ENCODE measurements at places on chromosomes 6 and 20.
A peak's percentile ranks its signal among the peaks of the same experiment; 100 is the strongest.

- peak overlapping the region; percentile 84 for H3K27ac ChIP-seq
- DNase-seq = no peak
- no peaks in the 10 kb centered on the region for H3K27me3 ChIP-seq
- peaks cover 10% of the 10 kb centered on the region for H3K4me1 ChIP-seq
- no peaks in the 10 kb centered on the region for H3K36me3 ChIP-seq
- peak overlapping the region; percentile 92 for H3K4me3 ChIP-seq
These were observed 648 bp upstream of the BACH2 start for GRCh38 chr6:90297115-90297866.

DNA sequence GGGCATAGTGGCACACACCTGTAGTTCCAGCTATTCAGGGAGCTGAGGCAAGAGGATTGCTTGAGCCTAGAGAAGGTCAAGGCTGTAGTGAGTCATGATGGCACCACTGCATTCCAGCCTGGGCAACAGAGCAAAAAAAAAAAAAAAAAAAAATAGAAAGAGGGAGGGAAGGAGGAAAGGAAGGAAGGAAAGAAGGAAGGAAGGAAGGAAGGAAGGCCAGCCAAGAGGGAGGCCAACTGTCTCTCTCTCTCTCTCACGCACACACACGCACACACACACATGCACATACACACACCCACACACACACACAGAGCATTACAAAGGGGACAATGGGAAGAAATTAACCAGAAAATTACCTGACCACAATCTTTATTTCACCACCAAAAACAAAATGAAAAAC, 50.6 kb upstream of the COL9A1 start:
- no peak for DNase-seq
- no peaks in the 10 kb centered on the region for H3K27me3 ChIP-seq
- no peaks in the 10 kb centered on the region for H3K4me1 ChIP-seq
- no peak overlapping the region for H3K4me3 ChIP-seq
- H3K27ac ChIP-seq = no peak overlapping the region

GRCh38 chr20:64148581-64148980, 15.7 kb upstream of the MYT1 start:
- H3K36me3 ChIP-seq = no peaks in the 10 kb centered on the region
- no peak overlapping the region for H3K4me3 ChIP-seq
- H3K4me1 ChIP-seq = peaks cover 18% of the 10 kb centered on the region
- H3K27ac ChIP-seq = no peak overlapping the region
- no peak for DNase-seq

GRCh38 chr20:17571153-17571527, 1.3 kb downstream of the DSTN start:
- peaks cover 68% of the 10 kb centered on the region for H3K4me1 ChIP-seq
- H3K36me3 ChIP-seq = peaks cover 17% of the 10 kb centered on the region
- H3K4me3 ChIP-seq = peak overlapping the region; percentile 91
- H3K27me3 ChIP-seq = no peaks in the 10 kb centered on the region
- H3K27ac ChIP-seq = peak overlapping the region; percentile 99

DNA sequence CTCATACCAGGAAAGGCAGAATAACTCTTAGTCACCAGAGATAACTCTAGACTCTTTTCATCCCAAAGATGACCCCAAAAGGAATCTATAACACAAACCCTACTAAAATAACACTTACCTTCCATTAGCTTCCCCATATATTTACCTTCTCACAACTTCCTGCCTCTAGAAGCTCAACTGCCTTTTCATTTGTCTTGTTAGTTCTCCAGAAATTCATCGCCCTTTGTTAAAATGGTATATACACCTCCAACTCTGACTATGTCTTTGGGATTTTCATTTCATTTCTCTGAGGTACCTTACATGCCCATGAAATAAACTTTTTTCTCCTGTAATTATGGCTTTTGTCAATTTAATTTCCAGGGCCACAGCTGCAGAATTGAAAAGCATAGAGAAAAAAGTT, 33.5 kb downstream of the GCM1 start:
- DNase-seq = no peak
- H3K27ac ChIP-seq = no peak overlapping the region
- H3K27me3 ChIP-seq = no peaks in the 10 kb centered on the region
- no peaks in the 10 kb centered on the region for H3K4me1 ChIP-seq
- H3K36me3 ChIP-seq = no peaks in the 10 kb centered on the region

DNA sequence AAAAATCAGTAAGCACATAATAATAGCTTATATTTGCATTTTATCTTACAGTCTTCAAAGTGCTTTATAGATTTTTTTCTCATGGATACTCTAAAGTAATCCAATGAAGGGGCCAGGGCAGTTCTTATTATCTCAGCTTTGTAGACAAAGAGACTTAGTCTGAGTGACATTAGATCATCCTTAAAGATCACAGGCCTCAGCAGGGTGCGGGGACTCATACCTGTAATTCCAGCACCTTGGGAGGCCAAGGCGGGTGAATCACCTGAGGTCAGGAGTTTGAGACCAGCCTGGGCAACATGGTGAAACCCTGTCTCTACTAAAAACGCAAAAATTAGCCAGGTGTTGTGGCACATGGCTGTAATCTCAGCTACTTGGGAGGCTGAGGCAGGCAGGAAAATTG, 14.5 kb downstream of the FERMT1 start:
- H3K36me3 ChIP-seq = peaks cover 93% of the 10 kb centered on the region
- H3K27ac ChIP-seq = no peak overlapping the region
- no peaks in the 10 kb centered on the region for H3K4me1 ChIP-seq
- H3K4me3 ChIP-seq = no peak overlapping the region
- no peak for DNase-seq

- H3K36me3 ChIP-seq = no peaks in the 10 kb centered on the region
- H3K4me3 ChIP-seq = no peak overlapping the region
- no peak for DNase-seq
- H3K27me3 ChIP-seq = no peaks in the 10 kb centered on the region
- H3K27ac ChIP-seq = no peak overlapping the region
These were observed 57.4 kb downstream of the ARHGAP40 start for GRCh38 chr20:38658879-38659596.

GRCh38 chr20:61814244-61814643, 251.4 kb downstream of the TAF4 start:
- no peak overlapping the region for H3K27ac ChIP-seq
- no peak for DNase-seq
- H3K4me3 ChIP-seq = no peak overlapping the region
- no peaks in the 10 kb centered on the region for H3K27me3 ChIP-seq

DNA sequence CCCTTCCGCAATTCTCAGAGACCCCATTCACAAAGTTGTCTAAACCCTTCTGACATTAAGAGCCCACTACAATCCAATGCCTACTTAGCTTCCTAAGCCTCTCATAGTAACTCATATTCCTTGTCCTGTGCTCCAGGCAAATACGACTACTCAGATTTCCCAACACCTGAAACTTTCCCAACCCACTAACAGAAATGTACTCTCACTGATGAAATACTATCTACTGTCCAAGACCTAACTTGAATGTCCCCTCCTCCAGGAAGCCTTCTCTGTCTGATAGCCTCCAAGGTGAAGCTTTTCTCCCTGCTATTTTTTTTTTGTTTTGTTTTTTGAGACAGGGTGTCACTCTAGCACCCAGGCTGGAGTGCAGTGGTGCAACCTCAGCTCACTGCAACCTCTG, 30.4 kb downstream of the GPLD1 start:
- H3K27ac ChIP-seq = no peak overlapping the region
- H3K27me3 ChIP-seq = no peaks in the 10 kb centered on the region
- H3K4me1 ChIP-seq = no peaks in the 10 kb centered on the region
- no peak for DNase-seq

DNA sequence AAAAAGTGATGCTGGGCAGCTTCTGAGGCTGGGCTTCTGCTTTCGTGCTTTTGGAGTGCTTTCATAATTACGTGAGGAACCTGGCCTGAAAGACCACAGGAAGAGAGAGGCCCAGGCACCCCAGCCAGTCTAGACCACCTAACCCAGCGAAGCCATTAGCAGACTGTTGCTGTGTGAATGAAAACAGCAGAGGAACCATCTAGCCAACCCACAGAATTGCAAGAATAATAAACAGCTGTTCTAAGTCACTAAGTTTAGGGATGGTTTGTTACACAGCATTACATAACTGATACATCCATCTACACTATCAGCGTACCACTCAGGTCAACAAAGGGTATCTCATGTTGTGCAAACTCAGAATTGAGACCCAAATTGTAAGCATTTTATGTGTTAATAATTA, 34.5 kb downstream of the FGD2 start:
- DNase-seq = no peak
- peaks cover 8% of the 10 kb centered on the region for H3K4me1 ChIP-seq
- H3K4me3 ChIP-seq = no peak overlapping the region
- no peaks in the 10 kb centered on the region for H3K36me3 ChIP-seq
- H3K27me3 ChIP-seq = no peaks in the 10 kb centered on the region

DNA sequence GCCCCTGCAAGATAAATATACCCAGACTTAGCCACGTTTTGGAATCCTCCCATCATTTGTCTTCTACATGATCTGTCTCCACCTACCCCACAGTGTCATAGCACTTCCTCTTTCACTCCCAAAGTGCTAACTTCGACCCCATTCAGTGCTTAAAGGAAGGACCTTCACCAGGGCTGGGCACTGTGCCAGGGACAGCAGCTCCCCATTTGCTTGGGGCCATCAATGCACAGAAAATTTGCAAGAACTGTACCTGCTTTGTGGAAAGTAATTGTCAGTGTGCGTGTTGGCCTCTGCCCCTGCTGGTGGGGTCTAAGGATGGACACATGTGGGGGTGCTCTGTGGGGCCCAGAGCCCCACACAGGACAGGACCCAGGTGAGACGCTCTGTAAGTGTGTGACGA, 5.2 kb upstream of the BPIFA2 start:
- H3K36me3 ChIP-seq = no peaks in the 10 kb centered on the region
- no peak overlapping the region for H3K4me3 ChIP-seq
- H3K27me3 ChIP-seq = no peaks in the 10 kb centered on the region
- H3K27ac ChIP-seq = no peak overlapping the region
- no peak for DNase-seq

- H3K4me3 ChIP-seq = no peak overlapping the region
- H3K4me1 ChIP-seq = peaks cover 12% of the 10 kb centered on the region
- no peak for DNase-seq
- no peaks in the 10 kb centered on the region for H3K36me3 ChIP-seq
- H3K27me3 ChIP-seq = no peaks in the 10 kb centered on the region
These were observed 2.2 kb upstream of the BFSP1 start for GRCh38 chr20:17533396-17533795.

- no peak overlapping the region for H3K27ac ChIP-seq
- no peak for DNase-seq
- H3K4me3 ChIP-seq = no peak overlapping the region
- no peaks in the 10 kb centered on the region for H3K4me1 ChIP-seq
These were observed 118.6 kb upstream of the DOK5 start for GRCh38 chr20:54356801-54357200.

- DNase-seq = no peak
- H3K36me3 ChIP-seq = no peaks in the 10 kb centered on the region
- H3K27me3 ChIP-seq = no peaks in the 10 kb centered on the region
- no peak overlapping the region for H3K27ac ChIP-seq
- H3K4me1 ChIP-seq = no peaks in the 10 kb centered on the region
These were observed 7.7 kb upstream of the KLHL31 start for GRCh38 chr6:53673162-53673727.

GRCh38 chr6:17565399-17565798, 34.7 kb upstream of the FAM8A1 start:
- H3K27ac ChIP-seq = no peak overlapping the region
- H3K4me3 ChIP-seq = no peak overlapping the region
- H3K27me3 ChIP-seq = no peaks in the 10 kb centered on the region
- H3K4me1 ChIP-seq = no peaks in the 10 kb centered on the region
- DNase-seq = no peak

GRCh38 chr6:170251776-170252571, 38.9 kb downstream of the DLL1 start:
- no peaks in the 10 kb centered on the region for H3K36me3 ChIP-seq
- DNase-seq = no peak
- H3K27me3 ChIP-seq = no peaks in the 10 kb centered on the region
- peaks cover 36% of the 10 kb centered on the region for H3K4me1 ChIP-seq
- no peak overlapping the region for H3K4me3 ChIP-seq

DNA sequence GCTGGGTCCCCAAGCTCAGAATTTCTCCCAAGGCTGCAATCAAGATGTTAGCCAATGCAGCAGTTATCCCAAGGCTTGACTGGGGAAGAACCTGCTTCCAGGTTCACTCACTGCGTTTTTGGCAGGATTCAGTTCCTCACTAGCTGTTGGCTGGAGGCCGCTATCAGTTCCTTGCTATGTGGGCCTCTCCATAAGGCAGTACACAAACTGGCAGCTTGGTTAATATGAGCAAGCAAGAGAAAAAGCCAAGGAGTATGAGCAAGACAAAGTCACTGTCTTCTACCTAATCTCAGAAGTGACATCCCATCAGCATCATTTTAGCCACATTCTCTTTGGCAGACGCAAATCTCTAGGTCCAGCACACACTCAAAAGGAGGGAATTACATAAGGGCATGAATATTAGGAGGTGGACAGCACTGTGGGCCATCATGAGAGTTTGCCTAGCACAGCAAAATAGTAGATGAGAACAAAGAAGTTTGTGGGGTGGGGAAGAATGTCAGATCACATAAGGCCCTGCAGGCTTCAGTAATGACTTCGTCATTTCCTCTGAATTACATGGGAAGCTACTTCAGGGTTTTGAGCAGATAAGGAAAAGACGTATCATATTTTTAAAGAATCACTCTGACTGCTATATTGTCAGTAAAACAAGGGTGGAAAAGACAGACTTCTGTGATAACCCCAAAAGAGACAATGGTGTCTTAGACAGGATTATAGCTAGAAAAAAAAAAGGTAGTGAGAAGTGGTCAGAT, 25.5 kb downstream of the LMBRD1 start:
- no peak for DNase-seq
- H3K36me3 ChIP-seq = no peaks in the 10 kb centered on the region
- no peaks in the 10 kb centered on the region for H3K27me3 ChIP-seq
- H3K4me3 ChIP-seq = no peak overlapping the region
- H3K4me1 ChIP-seq = no peaks in the 10 kb centered on the region

GRCh38 chr6:127276331-127276730, 9.7 kb downstream of the RNF146 start:
- H3K36me3 ChIP-seq = peaks cover 15% of the 10 kb centered on the region
- no peak overlapping the region for H3K27ac ChIP-seq
- DNase-seq = no peak
- H3K4me3 ChIP-seq = no peak overlapping the region
- H3K4me1 ChIP-seq = no peaks in the 10 kb centered on the region

GRCh38 chr6:16851044-16851540, 89.8 kb upstream of the ATXN1 start:
- no peak overlapping the region for H3K4me3 ChIP-seq
- no peaks in the 10 kb centered on the region for H3K36me3 ChIP-seq
- no peak for DNase-seq
- peaks cover 10% of the 10 kb centered on the region for H3K4me1 ChIP-seq
- H3K27ac ChIP-seq = no peak overlapping the region

DNA sequence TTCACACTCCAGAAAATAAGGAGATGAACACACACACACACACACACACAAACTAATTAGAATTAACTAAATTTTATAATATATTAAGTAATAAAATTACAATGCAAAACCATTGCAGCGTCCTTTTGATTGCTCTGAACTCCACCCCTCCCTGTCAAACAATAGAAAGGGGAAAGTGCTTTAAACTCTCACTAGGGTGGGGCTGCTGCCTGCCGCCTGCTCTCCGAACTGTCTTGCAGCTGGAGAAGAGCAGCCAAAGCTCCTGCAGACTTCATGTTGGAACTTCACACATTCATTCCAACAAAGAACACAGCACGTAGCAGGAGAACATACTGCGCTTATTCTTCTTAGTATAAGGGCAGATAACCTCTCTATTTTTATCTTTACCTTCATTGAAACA, 83.2 kb downstream of the GCLC start:
- no peak for DNase-seq
- H3K36me3 ChIP-seq = no peaks in the 10 kb centered on the region
- H3K4me3 ChIP-seq = no peak overlapping the region
- peaks cover 5% of the 10 kb centered on the region for H3K27me3 ChIP-seq
- H3K27ac ChIP-seq = no peak overlapping the region

GRCh38 chr6:109296452-109296851, 85.8 kb downstream of the CD164 start:
- peaks cover 5% of the 10 kb centered on the region for H3K4me1 ChIP-seq
- H3K27ac ChIP-seq = no peak overlapping the region
- H3K36me3 ChIP-seq = no peaks in the 10 kb centered on the region
- no peaks in the 10 kb centered on the region for H3K27me3 ChIP-seq
- no peak overlapping the region for H3K4me3 ChIP-seq
- no peak for DNase-seq

Measured in esophagus squamous epithelium (tissue), 5 donors.